Kidney capillary endothelial cell (primary cell): ENCODE measurements at places on chromosomes 2 and 18.
A peak's percentile ranks its signal among the peaks of the same experiment; 100 is the strongest.

GRCh38 chr2:105545730-105546627, 147.1 kb upstream of the FHL2 start:
- DNase-seq = peak; percentile 50

- DNase-seq = peak; percentile 51
Observed at GRCh38 chr2:16664052-16664731, 1.4 kb downstream of the CYRIA start.

- DNase-seq = no peak
Observed at GRCh38 chr2:55099878-55100820, 49.9 kb upstream of the RTN4 start.

DNA sequence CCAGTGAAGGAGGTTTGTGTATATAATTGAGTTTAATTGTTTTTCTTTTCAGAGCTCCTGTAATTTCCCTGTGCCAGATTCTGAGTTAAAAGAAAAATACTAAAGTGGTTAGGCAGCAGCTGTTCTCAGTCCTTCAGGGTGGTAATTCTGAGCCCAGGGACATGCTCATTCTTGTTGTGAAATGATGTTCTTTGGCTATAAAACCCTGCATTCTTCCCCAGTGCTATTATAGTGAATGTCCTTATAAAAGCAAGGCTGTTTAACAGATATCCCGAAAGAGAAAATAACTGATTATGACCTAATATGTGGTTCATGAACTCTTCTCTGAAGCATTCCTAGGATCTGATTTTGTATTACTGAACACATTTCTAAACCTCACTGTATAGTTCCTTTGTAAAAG, 34.0 kb downstream of the ADAM23 start:
- no peak for DNase-seq

DNA sequence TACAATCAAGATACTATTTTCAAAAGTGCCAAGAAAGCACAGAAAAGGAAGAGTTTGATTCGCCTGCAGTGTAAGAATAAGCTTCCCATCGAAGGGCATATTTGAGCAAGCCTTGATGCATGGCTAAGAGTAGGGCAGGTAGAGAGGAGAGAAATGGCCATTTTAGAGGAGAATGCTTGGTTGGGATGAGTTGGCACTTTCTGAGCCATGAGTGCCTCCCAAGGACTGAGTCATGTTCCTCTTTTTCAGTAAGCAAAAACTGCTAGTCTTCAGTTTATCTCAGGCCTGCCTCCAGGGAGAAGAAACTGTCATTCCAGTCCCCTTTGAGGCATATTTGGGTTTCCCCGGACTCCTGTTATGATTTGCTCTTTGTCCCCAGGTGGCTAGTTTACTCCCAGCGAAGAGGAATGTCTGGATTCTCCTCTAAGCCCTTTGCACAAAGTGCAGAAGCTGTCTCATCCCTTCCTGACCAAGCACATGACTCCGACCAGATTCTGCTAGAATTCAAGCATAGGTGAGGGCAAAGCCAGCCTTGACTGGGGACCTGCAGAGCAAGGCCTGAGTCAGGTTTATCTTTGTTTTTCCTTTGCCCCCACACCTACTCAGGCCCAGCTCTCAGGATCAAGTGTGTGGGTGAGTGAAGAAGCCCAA, 115.2 kb downstream of the TTC32 start:
- no peak for DNase-seq

- no peak for DNase-seq
Observed at GRCh38 chr2:5039241-5039975, 652.8 kb upstream of the SOX11 start.

GRCh38 chr2:75560022-75560767, 544 bp downstream of the EVA1A start:
- DNase-seq = no peak

DNA sequence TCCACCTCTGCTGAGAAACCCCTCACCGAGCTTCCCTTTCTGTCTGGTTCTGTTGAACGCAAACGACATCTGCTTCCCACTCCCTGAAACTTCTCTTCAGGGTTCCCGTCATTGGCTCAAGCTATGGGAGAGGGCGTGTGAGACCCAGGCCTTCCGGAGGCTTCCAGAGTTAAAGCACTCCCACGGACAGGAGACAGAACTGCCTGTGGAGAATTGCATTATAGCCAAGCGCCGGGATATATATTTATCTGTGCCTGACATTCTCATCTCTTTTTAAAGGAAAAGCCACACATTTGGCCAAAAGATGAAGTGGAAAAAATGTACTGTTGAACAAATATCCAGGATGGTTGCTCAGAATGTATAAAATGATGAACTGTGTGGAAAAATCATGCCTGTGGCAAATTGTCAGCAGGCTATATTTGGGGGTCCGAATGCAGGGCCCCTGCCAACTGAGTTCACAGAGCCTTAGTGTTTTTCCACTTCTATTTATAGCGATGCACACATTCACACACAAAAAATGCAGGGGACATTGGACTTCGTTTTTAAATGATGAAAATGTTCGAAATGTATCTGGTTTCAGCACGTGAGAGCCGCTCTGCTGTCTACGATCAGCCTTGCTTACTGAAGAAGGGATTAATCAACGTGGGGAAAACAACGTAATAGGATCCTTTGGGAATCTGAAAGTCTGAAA, 59.5 kb downstream of the E2F6 start:
- no peak for DNase-seq

DNA sequence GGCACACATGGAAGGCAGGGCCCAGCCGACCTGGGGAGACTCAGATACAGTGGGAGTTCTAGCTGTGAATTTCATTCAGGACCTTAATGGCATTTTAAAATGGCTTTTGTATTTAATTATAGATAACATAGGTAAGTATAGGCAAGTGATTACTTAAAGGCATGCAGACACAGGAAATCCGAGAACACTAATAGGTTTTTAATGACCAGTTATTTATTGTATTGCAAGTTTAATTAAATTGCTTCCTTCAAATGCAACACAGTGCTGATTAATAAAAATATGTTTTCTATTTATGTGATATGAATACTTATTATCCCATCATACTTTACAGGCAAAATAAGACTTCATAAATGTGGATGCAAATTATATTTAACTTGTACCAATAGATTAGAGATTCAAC, 19.7 kb upstream of the SH3RF3 start:
- no peak for DNase-seq

DNA sequence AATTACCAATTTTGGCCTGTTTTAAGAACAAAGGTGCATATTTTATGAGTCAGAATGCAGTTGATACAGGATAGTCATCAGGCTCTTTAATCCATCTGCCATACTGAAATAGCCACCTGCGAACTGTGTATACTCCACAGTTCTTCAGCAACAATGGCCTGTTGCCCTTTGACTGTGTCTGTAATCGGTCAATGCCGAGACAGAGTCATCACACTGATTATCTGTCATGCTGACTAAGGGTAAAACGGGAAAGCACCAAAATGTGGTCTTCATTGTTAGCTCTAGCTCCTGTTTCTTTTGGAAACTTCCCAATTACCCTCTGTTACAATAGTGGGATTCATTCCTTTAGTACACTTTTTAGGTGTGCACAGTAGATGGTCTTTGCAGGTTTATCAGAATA, 871.7 kb downstream of the DPP10 start:
- DNase-seq = no peak

GRCh38 chr2:172564376-172564775, 8.5 kb downstream of the PDK1 start:
- DNase-seq = no peak

- DNase-seq = no peak
Observed at GRCh38 chr2:96413323-96413722, 77.8 kb downstream of the NCAPH start.

DNA sequence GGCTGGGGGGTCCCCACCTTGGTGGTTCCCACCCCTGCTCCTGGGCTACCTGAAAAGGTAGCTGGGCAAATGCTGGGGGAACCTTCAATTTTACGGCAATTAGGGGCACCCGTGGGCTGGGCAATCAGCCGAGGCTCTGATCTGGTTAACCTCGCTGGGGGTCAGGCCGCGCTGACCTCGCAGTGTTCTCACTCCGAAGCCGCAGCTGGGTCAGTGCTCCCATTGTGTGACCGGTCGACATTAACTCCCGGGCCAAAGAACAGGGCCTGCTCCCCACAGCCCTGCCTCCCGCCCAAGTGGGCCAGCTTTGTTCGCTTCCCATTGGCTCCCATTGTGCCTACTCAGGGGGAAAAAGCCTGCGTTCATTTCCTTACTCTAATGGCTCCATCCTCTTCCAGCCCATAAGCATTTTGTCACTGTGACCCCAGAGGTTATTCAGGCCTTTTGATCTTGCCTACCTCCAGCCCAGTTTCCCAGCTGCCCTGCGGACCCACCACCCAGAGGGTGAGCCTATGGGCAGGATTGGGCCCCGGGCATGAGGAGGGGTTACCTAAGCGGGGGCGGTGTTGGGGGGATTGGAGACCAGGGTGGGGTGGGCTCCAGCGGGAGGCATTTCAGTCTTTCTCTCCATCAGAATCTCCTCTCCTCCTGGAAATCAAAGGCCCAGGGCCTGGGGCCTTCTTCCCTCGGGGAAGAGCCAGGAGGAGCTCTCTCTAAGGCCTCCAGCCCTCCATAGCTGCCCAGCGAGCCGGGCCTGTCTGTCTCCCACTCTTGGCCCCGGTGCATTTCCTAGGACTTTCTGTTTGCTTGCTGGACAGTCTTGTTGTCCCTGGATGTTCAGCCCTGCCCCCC, 90.1 kb downstream of the MYCN start:
- DNase-seq = no peak

- no peak for DNase-seq
Observed at GRCh38 chr18:50686409-50686808, 126.5 kb downstream of the MAPK4 start.

GRCh38 chr2:101842471-101842870, 145.0 kb downstream of the MAP4K4 start:
- no peak for DNase-seq

DNA sequence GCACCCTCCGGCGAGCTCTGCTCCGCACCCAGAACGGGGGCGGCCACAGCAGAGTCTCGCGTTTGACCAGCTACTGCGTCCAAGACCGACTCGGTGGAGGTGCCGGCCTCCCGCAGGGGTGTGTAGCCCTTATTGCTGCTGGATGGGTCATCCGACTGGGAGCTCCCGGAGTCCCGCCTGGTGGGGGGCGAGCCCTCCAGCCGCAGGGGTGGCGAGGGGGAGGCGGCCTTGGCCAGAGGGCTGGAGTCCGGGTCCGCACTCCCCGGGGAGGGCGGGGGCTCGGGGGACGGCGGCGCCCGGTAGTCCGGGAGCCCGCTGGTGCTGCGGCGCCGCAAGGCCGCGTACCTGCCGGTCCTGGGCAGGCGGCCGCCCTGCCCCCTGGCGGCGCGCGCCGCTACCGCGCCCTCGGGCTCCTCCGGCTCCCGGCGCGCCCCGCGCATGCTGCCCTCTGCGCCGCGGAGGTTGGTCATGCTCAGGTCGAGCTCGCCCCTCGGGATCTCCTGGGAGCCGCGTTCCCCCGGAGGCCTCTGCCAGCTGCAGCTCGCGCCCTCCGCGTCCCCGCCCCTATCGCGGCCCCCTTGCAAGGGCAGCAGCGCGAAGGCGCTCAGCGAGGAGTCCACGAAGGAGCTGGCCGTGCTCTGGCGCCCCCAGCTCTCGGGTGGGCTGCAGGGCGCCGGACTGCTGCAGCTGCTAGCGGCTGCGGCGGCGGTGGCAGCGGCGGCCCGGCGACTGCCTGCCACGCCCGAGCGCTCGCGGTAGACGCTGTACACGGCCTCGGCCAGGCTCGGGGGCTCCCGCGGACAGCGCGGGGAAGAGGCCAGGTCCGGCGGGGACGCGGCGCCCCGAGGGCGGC, 4.8 kb downstream of the TMEM200C start:
- peak; percentile 29 for DNase-seq

- no peak for DNase-seq
Observed at GRCh38 chr18:79469751-79470505, 74.2 kb downstream of the NFATC1 start.

- no peak for DNase-seq
Observed at GRCh38 chr2:238855891-238856580, 8.2 kb downstream of the TWIST2 start.

GRCh38 chr18:33711514-33711913, 133.5 kb downstream of the ASXL3 start:
- DNase-seq = no peak

DNA sequence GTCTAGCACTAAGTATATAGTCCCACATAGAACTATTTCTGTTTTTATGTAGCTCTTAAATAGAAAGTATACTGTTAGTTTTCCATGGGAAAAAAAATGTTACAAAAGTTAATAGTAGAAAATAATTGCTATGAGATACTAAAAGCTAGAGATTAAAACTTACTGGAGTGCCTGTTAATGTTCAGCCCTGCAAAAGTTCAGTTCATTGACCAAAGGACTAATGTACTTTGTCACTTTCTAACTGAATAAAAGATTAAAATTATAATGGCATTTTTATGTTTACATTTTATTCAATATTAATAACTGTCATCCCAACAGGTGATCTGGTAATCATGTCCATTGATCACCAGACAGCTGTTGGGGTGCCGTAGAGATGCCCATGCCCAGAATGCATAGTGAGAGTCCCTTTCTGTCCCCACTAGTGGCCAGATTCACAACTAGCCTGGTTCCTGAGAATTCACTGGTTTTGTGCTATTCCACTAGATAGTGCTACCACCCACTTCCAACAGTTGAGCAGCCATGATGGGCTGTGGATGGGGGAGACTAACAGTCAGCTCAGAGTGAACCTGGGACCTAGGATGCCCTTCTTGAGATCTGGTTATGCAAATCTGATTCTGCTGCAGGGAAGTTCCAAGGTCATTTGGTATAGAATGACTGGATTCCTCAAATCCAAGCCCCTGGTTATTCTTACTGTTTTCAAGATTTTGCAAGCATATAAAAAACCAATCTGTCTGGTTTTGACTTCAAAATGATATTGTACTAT, 57.8 kb downstream of the AFTPH start:
- no peak for DNase-seq

DNA sequence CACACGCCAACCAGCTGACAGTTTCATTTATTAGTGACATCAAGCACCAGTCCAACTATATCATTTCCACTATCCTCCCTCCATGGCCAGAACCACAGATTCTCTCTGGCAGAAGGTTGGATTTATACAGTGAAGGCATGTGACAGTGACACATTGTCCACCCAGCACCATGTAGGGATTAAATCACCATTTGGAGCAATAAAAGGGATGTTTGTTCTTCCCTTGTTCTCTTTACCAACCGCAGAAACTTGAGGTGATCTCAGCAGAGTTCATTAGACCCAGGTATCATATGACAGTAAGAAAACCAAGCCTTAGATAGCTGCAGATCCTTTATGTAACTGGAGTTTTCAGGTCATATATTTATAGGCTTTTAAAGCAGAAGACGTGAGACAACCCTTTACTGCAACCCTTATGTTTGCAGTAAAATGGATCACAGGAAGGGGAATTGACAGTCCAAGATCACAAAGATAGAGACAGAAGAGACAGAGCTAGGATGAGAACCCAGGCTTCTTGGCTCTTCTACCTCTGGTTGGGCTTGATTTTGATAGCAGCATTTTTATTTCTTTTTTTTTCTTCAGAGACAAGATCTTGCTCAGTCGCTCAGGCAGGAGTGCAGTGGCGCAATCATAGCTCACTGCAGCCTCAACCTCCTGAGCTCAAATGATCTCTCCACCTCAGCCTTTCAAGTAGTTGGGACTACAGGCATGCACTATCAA, 80.1 kb downstream of the XDH start:
- DNase-seq = no peak

GRCh38 chr2:53715568-53715967, 52.0 kb upstream of the CHAC2 start:
- DNase-seq = peak; percentile 10
